ENCODE measurements at places on chromosomes 3 and 15.

DNA sequence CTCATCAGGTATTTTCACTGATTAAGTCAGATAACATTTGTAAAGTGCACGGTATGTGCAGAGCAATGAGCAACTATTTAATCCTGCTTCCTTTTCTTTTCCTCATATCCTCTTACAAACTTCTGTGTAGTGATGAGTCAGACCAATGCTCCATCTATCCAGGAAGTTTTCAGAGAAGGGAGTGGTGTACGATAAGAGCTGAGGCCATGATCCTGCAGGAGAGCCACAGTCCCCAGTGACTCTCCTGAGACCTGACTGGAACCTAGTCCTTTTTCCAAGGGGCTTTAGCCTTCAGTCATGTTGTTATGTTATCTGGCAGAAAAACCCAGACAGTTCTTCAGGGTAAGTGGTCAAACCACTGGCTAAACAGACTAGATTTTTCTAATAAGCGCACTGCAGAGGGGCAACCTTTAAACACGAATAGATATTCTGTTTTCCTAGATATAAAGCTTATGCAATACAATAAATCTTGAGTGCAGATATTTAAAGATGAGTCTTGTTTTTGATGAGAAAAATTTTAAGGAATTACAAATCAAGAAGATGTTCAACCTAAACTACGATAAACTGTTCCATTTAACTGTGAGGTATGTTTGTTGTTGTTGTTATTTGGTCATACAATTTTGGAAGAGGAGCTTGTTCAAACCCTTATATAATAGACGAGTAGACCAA lies 110.5 kb upstream of the RAP2B start:
- no peak for DNase-seq

GRCh38 chr15:46315434-46315833 lies 680.6 kb downstream of the SQOR start:
- no peak for DNase-seq

DNA sequence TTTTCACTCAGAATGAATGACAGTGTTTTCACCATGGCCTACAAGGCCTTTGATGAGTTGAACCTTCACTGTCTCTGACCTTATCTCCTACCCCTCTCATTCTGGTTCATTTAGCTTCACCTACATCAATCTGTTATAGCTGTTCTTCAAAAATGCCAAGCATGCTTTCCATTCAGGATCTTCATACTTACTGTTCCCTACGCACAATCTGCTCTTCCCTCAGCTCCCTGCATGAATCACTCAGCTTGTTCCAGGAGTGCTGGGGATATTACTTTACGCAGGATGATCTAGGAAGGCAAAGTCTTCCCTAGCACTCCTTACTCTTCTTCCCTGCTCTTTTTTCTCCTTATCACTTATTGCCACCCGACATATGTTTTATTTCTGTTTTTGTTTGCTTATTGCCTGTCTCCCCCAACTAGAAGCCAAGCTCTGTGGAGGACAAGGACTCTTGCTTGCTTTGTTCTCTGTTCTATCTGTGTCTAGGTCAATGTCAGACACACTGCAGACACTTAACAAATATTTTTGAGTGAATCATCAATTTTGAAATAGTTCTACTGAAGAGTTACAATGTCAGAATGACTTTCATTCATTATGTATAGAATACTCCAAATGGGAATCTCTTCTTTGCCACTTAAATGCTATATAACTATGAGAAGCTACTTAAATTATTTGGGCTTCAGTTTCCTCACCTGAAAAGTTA lies 238.3 kb upstream of the FEZF2 start:
- DNase-seq, result no peak

DNA sequence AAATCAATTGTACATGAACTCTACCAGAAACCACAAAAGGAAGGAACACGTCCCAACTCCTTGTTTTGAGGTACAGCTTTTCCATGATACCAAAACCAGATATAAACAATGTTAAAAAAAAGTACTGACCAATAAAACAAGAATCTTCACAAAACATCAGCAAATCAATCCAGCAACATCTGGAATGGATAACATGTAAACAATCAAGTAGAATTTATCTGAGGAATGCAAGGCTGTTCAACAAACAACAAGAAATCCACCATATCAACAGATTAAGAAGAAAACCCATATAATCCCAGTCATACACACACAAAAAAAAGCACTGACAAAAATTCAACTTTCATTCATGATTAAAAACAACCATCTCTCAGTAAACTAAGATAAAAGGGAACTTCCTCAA lies 26.7 kb downstream of the TJP1 start:
- no peak for DNase-seq

GRCh38 chr3:151620071-151620470 lies 113.7 kb upstream of the AADACL2 start:
- DNase-seq, result peak; percentile 67

GRCh38 chr15:68816795-68817303 lies 3.8 kb downstream of the ANP32A start:
- peak; percentile 57 for DNase-seq

DNA sequence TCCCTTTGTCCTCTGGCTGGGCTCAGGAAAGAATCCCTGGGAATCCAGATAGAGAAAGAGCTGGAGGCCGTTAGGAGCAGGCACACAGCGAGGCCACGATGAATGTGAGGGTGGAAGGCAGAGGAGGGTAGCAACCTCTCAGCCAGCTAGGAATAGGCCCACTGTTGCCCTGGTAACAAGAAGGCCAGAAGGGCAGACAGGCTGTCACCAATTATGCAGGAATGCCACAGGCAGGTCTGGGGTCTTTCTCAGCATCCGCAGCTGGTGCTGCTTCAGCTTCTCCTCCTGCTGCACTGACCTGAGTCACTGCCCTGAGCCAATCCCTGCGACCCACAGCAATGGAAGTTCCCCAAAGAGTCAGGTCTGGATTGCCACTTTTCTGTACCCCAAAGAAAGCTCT lies 62.8 kb upstream of the C3orf80 start:
- no peak for DNase-seq

- DNase-seq, result no peak
These were observed 15.1 kb downstream of the VEPH1 start for GRCh38 chr3:157488144-157488543.

GRCh38 chr15:70036585-70037291 lies 61.0 kb downstream of the TLE3 start:
- no peak for DNase-seq

GRCh38 chr3:172546628-172547214 lies 23.5 kb upstream of the TNFSF10 start:
- no peak for DNase-seq

GRCh38 chr15:39936681-39937080 lies 2.8 kb downstream of the EIF2AK4 start:
- no peak for DNase-seq

GRCh38 chr3:120344349-120344748 lies 4.8 kb downstream of the LRRC58 start:
- DNase-seq, result peak; percentile 48

GRCh38 chr3:188829576-188829975 lies 342.2 kb upstream of the TPRG1 start:
- no peak for DNase-seq

Data from common myeloid progenitor, CD34-positive (primary cell).